Gastroesophageal sphincter (tissue), 4 donors: ENCODE measurements at places on chromosomes 2 and 18. TPM values are rescaled to one million over a fixed set of nuclear protein-coding genes. Genes with fewer than 3 reads are reported as not detected.

Gene HRH4
- total RNA-seq = 0.16 TPM

Gene FAM168B
- 244 TPM for total RNA-seq

Gene DOK6
- 2.6 TPM for total RNA-seq

DNA sequence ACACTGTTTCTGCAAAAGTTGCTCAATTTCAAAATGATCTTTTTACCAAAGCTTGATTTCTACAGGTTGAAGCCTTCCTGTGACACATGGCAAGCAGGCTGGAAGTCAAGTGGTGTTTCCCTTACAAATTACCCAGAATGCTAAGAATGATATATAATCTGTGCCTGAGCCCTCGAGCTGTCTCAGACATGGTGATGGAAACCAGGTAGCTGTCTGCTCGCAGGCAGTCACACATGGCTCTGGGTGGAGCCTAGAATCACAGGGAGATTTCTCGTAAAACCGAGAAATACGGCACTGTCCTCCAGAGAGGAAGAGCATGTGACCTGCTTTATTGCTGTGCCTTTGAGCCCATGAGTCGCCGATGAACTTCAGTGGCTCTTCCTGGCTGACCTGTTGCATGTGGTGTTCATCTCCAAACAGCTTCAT lies 392.9 kb downstream of the ZNF521 start:
- no peak for ATAC-seq

DNA sequence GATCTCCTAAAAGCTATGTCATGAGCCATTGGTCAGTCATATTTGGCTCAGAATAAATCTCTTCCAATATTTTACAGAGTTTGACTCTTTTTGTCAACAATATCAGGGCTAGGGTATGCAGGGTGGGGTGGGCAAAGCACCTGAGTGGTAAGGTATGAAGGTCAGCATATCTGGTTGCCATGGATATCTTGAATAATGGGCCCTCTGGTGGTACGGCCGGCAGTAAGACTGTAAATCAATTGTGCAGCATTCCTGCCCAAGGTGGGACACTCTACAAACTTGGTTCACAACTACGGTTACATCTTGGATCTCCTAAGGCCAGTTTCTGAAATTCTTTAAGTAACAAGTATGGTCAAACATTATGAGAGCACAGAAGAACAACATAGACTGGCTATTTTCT lies 119.6 kb downstream of the SPOPL start:
- no peak for ATAC-seq

- no peak for ATAC-seq
Observed at GRCh38 chr18:35136248-35136647, 95.0 kb downstream of the MAPRE2 start.
